Uterine smooth muscle cell (primary cell): ENCODE measurements at places on chromosomes 7 and 10. TPM values are rescaled to one million over a fixed set of nuclear protein-coding genes. Genes with fewer than 3 reads are reported as not detected.

The SPDYE6 gene
- 0.25 TPM in 1 of 2 replicates, not detected in the other for total RNA-seq

The SPDYE2 gene
- total RNA-seq: not detected in 2 replicates

The DKK1 gene
- total RNA-seq: 292 and 421 TPM in 2 replicates

The IMMP2L gene
- total RNA-seq: 16.0 and 22.6 TPM in 2 replicates

The AKR1E2 gene
- total RNA-seq: 6.5 and 24.9 TPM in 2 replicates

The SAP25 gene
- not detected in 2 replicates for total RNA-seq

The CPEB3 gene
- 0.55 and 1.6 TPM in 2 replicates for total RNA-seq

The SNCG gene
- total RNA-seq: 7.2 and 7.5 TPM in 2 replicates

The GHRHR gene
- not detected in 2 replicates for total RNA-seq

The BTBD16 gene
- total RNA-seq: not detected in 2 replicates

The GPR15LG gene
- not detected in 2 replicates for total RNA-seq

The STEAP1B gene
- total RNA-seq: 10.7 and 23.6 TPM in 2 replicates

The INA gene
- 0.50 and 1.3 TPM in 2 replicates for total RNA-seq

The SORCS3 gene
- under 0.01 TPM in 1 of 2 replicates, not detected in the other for total RNA-seq

The CTNNA3 gene
- total RNA-seq: not detected in 2 replicates

The SLC26A4 gene
- 0.44 and 0.50 TPM in 2 replicates for total RNA-seq

The CDNF gene
- 1.1 and 1.3 TPM in 2 replicates for total RNA-seq

The CALHM3 gene
- total RNA-seq: not detected in 2 replicates

The TSPAN33 gene
- total RNA-seq: 0.11 and 0.25 TPM in 2 replicates

The SLC29A4 gene
- 0.66 and 3.6 TPM in 2 replicates for total RNA-seq

The OR9A2 gene
- total RNA-seq: not detected in 2 replicates

The DIP2C gene
- 18.8 and 23.1 TPM in 2 replicates for total RNA-seq

The C10orf143 gene
- 0.44 and 0.75 TPM in 2 replicates for total RNA-seq

The NPC1L1 gene
- under 0.01 and 0.12 TPM in 2 replicates for total RNA-seq

The EPHB6 gene
- 4.4 and 5.0 TPM in 2 replicates for total RNA-seq

The CCDC3 gene
- 0.25 and 0.55 TPM in 2 replicates for total RNA-seq

The C7orf33 gene
- total RNA-seq: not detected in 2 replicates

The MYPN gene
- total RNA-seq: 0.25 and 0.55 TPM in 2 replicates

The PIK3CG gene
- total RNA-seq: not detected in 2 replicates

The MPP7 gene
- total RNA-seq: 0.33 and 1.6 TPM in 2 replicates

The CD36 gene
- total RNA-seq: 1.5 and 2.6 TPM in 2 replicates

The ELAPOR2 gene
- 3.1 and 3.3 TPM in 2 replicates for total RNA-seq

The LOXL4 gene
- 39.8 and 129 TPM in 2 replicates for total RNA-seq

The TRUB1 gene
- total RNA-seq: 34.6 and 36.6 TPM in 2 replicates

The TBXAS1 gene
- 0.62 TPM in 1 of 2 replicates, not detected in the other for total RNA-seq

The PWWP2B gene
- total RNA-seq: 17.4 and 19.0 TPM in 2 replicates

The AGR3 gene
- not detected in 2 replicates for total RNA-seq

The TMEM176B gene
- total RNA-seq: 0.12 TPM in 1 of 2 replicates, not detected in the other

The CPA5 gene
- total RNA-seq: not detected in 2 replicates

The WDR37 gene
- 14.6 and 22.7 TPM in 2 replicates for total RNA-seq

The SLC13A4 gene
- total RNA-seq: under 0.01 and 0.22 TPM in 2 replicates

The NPSR1 gene
- total RNA-seq: not detected in 2 replicates

The C7orf57 gene
- total RNA-seq: 0.11 TPM in 1 of 2 replicates, not detected in the other

The ANKRD1 gene
- 0.75 and 1.00 TPM in 2 replicates for total RNA-seq

The LIPF gene
- not detected in 2 replicates for total RNA-seq

The PCGF5 gene
- total RNA-seq: 32.5 and 35.7 TPM in 2 replicates
